ENCODE measurements at places on chromosomes 7 and 10.
A peak's percentile ranks its signal among the peaks of the same experiment; 100 is the strongest.

DNA sequence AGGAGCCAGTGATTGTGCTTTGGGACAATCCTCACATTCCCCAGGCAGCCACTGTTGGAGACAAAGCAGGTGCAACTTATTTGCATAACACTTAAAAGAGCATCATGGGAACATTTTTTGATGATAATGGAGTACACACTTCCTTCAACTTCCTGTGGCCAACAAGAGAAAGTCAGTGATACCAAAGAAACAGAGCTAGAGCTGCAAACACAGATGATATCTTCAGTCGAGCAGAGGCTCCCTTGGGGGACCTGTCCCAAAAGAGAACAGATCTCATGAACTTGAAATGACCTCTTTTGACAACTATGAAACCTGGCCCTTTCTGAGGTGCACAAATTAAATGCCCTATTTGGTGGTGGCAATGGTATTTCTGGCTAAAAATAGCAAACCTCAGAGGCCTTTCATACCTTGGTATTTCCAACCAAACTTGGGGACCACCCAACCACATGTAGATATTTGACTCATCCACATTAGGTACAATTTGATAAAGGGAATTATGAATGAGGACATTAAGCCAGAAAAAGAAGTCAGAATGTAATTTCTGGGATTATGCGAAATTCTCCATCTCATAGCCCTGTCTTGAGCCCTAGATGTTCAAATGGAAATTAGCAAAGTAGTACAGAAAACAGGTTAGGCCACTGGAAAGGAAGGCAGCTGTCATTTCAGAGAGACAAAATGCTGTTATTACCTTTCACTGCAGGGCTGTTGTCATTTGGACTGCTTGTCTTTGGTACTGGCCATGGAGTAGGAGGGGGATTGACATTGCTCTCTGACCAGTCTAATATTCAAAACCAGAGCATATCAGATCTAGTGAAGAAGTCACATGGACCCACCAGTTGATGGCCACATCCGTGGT lies 146.2 kb downstream of the ICA1 start:
- no peak for DNase-seq

DNA sequence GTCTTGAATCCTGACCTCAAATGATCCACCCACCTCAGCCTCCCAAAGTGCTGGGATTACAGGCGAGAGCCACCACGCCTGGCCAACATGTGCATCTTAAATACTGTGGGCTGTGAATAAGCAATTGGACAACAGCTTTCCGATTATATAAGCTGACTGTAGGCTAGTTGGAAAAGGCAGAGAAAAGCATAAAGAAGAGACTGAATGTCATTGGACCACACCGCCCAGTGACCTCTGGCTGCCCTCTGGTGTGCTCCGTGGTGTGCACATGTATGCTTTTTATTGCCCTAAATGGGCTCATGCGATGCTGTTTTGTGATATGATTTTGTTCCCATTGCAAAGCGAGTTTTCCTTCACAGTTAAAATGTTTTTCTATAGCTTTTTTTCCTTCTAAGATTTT lies 15.4 kb upstream of the CSGALNACT2 start:
- DNase-seq = no peak

- no peak for DNase-seq
Observed at GRCh38 chr10:102783568-102783967, 39.8 kb downstream of the WBP1L start.

GRCh38 chr10:28686835-28687682 lies 9.7 kb downstream of the BAMBI start:
- no peak for DNase-seq

DNA sequence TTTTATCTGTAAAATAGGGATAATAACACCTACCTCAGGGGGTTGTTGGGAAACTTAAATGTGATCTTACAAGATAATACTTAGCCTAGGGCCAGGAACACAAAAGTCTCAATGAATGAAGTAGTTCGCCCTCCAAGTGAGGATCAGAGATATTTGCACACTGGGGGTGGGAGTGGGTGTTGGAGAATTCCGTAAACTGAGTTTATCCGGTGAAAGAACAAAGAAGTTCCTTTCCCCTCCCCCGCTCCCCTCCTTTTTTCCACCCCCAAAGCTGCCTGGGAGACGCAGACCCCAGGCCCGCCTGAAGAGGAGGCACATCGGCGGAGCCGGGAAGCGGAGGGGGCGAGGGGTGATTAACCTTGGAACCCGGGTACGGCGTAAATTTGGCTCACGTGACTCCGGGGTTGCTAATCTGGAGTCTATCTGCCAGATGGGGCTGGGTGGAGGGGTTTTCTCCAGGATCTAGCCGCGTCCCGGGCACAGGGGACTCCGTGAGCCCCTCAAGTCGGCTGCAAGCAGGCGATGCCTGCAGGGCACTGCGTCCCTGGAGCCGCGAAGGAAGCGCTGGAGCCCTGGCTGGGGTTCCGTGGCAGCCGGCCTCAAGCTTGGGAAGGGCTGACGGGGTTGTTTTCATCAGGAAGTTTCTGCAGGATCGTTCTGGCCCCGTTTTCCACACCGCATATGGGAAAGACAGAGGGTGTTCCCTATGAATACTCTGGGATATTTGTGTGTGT lies 1.4 kb upstream of the PODXL start:
- DNase-seq = no peak

GRCh38 chr7:134856091-134856490 lies 76.7 kb downstream of the CALD1 start:
- DNase-seq = no peak

GRCh38 chr10:120584786-120585185 lies 127.8 kb downstream of the PLPP4 start:
- DNase-seq = no peak

GRCh38 chr10:90342480-90342879 lies 515.4 kb downstream of the HTR7 start:
- DNase-seq = no peak

GRCh38 chr10:72087969-72088888 lies at the start of gene SPOCK2:
TSS of gene SPOCK2 (minus strand) at chr10:72088551. CDS start at chr10:72088328, 223 bp downstream.
- no peak for DNase-seq

GRCh38 chr10:11285171-11285570 lies 267.5 kb downstream of the CELF2 start:
- DNase-seq = no peak

DNA sequence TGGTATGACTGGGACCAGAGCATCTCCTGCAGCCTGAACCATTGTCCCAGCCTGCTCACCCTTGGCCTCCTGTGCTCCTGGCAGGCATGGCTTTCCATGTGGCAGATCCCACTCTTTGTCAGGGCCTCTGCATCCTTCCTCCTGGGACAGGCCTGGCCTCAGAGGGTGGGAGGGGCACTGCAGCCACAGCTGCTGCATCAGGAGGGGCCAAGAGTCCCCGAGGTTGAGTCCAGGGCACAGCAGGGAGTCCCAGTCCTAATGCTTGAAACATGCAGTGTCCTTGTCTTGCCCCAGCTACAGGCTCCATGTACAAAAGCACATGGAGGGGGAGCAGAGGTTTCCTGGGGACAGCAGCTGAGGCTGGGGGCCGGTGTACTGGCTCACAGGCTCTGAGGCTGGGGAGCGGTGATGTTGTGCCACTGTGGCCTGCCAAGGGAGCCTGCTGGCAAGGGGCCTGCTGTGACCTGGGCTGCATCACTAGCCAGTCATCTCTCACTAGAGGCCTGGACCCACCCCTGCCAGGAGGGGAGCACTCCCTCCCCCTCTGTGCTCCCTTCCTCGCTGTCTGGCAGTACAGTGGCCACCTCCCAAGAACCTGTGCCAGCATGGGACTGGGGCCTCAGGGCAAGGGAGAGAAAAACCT lies 144.8 kb downstream of the ZNF248 start:
- no peak for DNase-seq

GRCh38 chr10:3172446-3173170 lies at the start of gene PITRM1:
TSS of gene PITRM1 (minus strand) at chr10:3172782. CDS start at chr10:3172772, 10 bp downstream.
- peak; percentile 85 for DNase-seq
